ENCODE measurements at places on chromosomes 1 and 21.
A peak's percentile ranks its signal among the peaks of the same experiment; 100 is the strongest.

DNA sequence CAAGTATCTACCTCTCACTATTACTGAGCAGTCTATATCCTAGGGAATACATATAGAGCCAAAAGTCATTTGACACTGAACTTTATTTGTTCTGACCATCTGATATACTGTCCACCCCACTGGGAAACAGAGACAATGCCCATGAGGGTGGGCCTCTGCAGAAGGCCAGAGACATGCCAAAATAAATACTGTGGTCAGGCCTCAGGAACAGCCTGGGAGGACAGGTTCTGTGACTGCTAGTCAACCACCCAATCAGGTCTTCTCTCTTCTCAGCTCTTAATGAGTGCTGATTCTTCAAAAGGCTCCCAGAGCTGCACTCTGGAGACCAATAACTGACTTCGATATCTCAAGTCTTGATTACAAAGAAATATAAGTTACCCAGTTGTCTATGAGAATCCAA, 5.5 kb upstream of the ANKRD35 start:
- DNase-seq: no peak

GRCh38 chr21:38440746-38441145, 57.5 kb downstream of the ERG start:
- DNase-seq: no peak

DNA sequence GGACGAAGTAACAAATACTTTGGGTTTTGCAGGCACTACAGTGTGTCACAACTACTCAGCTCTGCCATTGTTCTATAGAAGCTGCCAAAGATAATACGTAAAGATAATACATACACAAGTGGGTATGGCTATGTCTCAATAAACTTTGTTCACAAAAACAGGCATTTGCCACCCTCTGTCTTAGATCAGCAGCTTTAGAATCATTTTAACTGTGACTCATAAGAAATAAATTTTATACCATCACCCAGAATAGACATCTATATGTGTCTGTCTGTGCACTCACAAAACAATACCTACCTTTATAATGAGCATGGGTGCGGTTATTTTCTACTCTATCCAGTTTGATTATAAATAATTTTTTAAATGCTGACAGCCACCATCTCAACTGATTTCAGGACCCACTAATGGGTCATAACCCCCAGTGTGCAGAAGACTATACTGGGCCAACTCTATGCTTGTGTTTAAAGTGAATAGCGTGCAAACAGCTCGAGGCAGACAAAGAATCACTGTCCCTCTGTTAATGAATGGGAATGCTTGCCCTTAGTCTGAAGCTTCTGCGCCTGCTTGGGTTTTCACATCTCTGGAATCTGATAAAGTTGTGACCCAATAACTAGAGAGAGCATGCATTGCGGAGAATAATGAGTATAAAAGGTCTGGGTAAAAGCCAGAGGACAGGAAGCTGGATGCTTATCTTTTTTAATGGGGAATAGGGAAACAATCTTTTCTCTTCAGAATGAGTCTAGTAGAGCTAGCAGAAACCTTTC, 216.2 kb downstream of the PLPP3 start:
- no peak for DNase-seq

DNA sequence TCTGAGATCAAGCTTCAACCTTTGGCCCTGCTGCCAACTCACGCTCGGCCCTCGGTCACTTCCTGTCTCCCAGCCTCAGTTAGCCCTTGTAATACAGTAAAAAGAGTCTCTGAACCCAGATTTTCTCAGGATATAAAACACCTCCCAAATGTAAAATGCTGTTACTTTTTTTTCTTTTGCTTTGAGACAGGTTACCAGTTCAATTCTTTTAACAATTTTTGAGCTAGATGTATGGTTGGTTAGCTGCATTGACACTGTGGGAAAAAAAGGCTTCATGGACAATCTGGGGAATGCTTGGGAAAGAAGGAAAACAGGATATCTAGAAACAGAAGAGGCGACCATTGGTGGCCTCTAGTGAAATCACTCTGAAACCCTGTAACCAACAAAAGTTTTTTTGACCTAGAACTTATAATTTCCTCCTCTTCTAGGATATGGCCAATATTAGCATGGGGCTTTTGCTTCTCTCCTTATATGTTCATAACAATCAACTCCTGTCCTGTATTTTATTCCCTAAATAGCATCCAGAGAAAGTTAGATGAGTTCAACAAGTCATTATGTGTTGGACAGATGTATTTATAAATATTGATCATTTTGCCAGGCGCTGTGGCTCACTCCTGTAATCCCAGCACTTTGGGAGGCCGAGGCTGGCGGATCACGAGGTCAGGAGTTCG, 1.3 kb downstream of the CMPK1 start:
- DNase-seq: no peak

DNA sequence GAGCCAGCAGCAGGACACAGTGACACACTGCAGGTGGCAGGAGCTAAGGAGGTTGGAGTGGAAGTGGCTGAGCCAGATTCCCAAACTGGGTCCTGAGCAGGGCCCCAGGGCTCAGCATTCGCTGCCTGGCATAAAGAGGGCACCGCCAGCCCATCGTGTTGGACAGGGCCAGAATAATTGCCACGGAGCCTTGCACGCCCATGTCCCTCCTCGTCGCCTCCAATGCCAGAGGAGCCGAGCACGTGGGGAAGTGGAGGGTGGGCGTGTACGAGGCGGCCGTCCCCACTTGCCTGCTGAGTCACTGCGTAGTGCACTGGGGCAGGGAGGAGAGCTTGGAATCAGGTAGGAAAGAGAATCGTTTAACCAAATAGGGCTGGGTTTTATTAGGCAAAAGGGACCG, 26.1 kb upstream of the LRRC47 start:
- DNase-seq: no peak

DNA sequence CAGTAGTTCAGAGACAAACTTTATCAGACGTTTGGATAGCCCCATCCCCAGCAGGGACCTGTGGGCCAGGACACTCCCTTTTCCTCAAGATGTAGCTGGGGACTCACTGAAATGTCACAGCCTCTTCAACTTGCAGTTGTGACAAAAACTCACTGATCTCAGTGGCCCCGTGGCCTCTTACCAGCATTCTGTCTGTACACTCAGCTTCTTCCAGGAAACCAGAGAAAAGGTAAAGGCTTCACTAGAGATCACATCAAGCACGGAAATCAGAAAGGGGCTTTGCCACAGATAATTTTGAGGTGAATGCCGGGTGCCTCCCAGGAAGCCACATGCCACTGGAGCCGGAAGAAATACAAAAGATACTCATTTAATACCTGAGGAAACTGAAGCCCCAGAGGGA, 122.2 kb downstream of the CCDC185 start:
- DNase-seq: no peak

DNA sequence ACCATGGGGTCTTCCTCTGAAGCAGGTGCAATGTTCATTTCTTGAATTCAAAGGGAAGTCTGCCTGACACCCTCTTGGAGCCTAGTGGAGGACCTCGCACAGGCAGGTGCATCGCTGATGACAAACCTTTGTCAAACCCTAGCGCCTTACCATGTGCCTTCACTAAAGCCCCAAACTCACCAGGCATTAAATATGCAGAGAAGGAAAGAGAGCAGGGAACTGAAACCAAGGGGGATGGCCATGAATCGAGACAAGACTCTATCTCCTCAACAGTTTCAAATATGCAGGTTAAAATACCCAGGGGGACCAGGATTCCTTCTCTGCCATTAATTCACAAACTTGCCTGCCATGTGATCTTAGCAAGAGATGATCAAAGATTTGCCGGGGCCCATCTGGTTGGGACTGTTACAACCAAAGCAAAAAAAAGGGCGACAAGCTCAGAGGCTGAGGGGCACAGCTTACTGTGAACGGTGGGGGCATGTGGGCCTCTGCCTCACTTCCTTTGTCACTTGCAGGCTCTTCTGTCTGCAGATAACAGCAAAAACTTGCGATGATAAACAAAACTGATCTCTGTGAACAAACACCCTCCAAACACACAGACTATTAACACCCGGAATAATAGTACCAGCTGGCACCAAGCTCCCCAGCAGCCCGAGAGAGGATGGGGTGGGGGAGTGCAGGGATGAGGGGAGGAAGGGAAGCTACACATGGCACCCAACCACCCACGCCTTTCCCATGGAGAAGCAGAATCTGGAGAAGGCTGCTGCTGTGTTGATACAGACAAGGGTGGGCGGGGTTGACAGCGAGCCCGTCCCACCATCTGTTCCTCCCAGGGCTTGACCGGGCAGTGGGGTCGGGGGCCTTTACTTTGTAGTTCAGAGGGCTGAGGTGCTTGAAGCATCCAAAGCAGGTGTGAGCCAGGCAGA, 33.9 kb downstream of the TMEM63A start:
- DNase-seq: peak; percentile 50

DNA sequence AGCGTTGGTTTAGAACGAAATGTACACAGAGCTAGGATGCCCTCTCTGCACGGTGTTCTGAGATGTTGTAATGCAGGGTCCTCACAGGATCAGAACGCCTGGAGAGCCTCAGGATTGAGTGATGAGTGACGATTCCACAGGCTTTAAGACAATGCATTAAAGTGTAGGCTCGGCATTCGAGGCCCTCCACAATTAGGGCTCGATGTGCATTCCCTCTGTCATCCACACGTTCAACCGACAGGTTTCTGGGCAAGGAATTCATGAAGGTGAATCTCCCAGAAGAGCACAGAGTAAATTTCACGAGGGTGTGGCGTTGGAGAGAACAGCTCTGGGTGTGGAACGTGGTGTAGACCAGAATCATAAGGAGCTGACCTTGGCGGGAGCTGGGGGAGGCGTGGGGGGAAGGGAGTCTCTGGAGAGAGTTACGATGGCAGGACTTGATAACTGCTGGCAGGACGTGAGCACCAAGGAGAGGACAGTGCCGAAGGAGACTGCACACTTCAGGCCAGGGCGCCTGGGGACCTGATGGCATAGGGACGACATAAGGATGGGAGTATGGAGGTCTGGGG, 51.0 kb upstream of the EFHD2 start:
- DNase-seq: peak; percentile 20

GRCh38 chr1:41807390-41807789, 111.3 kb downstream of the HIVEP3 start:
- no peak for DNase-seq

- no peak for DNase-seq
Measured at GRCh38 chr1:156807627-156808026, 9.0 kb downstream of the SH2D2A start.
